ENCODE measurements at places on chromosomes 12 and 14.
A peak's percentile ranks its signal among the peaks of the same experiment; 100 is the strongest.

DNA sequence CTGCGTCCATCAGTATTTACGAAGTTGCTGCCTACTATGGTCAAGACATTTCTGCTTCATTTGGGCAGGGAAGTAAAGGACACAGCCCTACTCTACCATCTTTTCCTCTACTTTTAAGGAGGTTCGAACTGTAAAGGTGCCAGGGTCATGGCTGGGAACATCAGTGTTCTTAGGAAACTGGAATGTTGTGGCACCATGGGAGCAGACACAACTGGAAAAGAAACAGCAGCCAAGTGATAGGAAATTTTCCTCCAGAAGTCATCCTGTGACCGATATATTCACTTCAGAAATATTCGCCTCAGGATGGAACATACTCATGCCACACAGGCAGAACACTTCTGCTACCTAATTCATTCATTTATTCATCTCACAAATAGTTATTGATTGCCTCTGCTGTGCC lies 104.4 kb downstream of the ETV6 start:
- DNase-seq: no peak

DNA sequence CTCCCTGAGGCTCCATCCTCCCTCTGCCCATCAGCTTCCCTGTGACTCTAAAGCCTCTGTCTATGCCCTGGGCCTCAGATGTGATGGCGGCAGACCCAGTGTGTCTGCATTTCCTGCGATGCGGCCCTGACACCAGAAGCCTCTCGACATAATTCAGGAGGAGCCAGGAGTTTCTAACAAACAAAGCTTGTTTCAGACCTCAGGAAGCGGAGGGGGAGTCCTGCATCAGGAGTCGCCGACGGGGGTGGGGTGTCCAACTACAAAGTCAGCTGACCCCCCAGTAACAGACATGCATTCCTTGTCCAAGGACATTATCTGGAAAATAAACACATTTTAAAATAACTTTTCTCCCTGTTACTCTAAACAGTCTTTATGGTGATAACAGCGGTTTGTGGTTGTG lies 167.5 kb downstream of the DPF3 start:
- no peak for DNase-seq

DNA sequence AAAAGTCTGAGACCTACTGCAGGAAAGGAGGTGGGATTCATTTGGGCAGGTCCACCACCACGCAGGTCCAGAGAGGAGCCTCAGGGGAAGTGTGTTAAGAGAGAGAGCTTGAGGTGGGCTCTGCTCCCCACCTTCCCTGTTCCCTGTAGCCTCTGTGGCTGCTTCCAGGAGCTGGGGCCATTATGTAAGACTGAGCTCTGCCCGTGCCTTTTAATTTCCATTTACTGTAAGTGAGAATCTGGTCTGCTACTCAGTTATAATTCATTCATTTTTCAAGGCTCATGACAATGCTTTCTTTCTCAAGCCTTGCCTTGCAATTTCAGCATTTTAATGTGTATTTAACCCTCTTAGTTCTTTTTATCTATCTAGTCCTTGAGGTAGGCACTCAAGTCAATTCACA lies 8.3 kb downstream of the SLC4A8 start:
- DNase-seq: no peak

DNA sequence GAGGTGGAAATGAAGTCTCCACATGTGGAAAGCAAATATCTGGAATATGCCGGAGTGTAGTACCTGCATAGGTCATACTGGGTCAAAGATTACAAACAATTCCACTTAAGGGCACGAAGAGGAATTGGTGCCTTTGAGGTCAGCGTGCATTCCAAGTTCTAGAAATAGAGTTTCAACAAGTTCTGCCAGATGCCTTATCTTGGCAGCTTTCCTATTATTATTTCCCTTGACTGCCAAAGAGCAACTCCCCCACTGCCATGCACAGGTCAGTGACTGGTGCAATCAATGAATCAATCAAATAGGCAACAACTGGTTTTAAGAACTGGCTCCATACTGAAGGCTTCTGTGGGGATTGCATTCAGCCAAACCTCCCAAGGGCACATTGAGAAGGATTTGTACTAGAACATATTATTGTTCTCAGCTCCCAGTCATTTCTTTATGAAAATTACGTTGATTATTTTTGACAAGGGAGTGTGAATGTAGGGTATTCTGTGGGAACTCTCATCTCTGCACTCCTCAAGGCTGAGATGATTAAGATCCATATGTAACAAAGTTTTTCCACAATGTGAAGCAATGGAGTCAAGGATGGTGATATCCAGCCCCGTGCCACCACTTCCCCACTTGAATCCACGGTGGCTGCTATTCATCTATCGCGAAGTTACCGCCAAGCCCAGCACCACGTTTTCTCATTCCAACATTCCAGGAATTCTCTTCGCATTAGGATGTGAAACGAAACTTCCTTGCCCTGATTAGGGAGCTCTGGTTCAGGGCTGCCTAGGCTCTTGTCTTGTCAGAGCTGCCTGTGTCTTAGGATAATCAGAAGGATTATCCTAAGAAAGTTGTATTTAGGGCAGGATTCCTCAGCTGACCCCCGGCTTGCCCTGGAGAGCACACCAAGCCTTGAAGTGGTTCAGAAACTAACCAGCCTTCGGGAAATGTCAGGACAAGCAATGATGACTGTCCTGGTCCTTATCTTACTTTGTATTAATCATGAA lies 115.1 kb upstream of the PCED1B start:
- no peak for DNase-seq

DNA sequence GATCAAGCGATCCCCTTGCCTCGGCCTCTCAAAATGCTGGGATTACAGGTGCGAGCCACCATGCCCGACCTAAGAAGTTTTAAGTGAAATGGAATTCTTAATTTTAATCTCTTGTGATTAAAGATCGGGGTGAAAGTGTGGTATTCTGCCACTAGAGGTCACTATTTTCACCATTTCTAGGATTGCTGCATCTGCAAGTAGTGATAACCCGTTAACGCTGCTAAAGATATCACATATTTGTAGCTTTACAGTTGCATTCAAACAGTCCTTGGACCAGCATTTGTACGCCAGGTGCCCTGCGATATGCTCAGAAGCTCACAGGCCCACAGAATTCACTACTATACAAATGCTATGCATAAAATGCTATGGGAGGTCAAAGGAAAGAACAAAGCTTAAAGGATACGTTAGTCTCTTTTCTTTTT lies 19.3 kb downstream of the CCDC62 start:
- DNase-seq: no peak

DNA sequence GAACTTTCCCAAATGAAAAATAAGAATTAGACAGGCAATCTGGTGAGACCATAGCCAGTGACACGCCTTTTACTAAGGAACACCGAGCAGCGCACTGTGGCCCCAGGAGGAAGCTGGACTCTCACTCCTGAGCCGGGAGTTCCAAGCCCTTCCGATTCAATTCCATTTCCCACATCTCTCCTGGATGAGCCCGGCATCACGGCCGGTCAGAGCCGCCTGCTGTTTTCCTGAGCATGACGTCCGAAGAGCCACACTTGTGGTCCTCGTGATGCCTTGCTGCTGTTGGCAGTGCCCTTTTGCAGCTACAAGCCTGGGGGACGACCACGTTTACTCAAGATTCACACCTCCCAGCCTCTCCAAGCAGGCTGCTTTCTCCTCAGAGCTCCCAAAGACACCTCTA lies 40.8 kb downstream of the FBXL14 start:
- DNase-seq: no peak

GRCh38 chr14:106778986-106779385 lies 1252.6 kb downstream of the TMEM121 start:
- no peak for DNase-seq

DNA sequence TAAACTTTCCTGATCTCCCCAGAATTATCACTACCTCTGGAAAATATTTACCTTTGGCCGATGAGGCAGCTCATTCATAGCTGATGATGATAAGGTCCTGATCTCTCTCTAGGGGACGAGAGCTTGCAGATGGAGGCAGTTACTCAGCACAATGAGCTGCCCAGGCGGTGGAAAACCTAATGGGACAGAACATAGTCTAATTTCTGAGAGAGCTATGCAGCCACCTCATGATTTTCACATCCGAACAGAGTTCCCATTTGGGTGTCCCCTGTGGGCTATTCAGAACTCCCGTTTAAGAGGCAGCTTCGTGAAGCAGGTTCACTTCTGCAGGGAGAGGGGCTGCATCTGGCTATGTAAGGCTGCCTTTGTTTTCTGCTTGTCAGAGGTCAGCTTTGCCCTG lies 724.6 kb upstream of the TMEM132C start:
- DNase-seq: no peak

DNA sequence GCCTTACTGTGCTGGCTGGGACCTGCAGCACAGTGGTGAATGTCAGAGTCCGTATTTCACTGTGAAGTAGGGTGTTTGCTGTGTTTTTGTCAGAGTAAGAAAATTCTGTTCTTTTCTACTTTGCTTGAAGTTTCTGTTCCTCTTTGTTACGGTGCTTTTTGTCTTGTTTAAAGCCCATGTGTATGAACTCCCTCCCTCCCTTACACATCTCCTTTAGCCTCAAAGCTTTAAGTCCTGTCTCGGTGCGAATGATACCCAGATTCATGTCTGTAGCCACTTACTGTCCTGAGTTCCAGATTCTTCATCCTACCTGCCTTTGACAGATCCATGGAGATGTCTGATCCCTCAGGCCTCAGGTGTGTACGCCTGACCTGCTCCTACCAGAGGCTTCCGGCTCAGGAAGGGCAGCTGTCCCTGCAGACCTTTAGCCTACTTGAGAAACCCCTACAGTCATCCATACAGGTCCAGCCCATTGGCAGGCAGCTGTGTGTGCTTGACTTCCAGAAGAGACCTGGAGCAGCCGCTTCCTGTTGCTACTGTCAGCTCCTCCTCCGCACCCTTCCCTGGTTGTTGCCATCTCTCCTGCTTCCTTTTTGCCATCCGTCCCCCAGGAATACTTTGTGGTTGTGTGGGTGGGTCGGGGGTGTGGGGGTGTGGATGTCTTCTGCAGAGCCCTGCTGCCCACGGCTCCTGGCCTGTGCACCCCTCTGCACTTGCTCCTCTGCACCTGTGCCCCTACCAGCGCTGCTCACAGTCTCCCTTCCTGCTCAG lies 72.9 kb downstream of the DDX51 start:
- DNase-seq: no peak

GRCh38 chr12:55703901-55704761 lies 3.6 kb downstream of the ITGA7 start:
- DNase-seq: no peak

DNA sequence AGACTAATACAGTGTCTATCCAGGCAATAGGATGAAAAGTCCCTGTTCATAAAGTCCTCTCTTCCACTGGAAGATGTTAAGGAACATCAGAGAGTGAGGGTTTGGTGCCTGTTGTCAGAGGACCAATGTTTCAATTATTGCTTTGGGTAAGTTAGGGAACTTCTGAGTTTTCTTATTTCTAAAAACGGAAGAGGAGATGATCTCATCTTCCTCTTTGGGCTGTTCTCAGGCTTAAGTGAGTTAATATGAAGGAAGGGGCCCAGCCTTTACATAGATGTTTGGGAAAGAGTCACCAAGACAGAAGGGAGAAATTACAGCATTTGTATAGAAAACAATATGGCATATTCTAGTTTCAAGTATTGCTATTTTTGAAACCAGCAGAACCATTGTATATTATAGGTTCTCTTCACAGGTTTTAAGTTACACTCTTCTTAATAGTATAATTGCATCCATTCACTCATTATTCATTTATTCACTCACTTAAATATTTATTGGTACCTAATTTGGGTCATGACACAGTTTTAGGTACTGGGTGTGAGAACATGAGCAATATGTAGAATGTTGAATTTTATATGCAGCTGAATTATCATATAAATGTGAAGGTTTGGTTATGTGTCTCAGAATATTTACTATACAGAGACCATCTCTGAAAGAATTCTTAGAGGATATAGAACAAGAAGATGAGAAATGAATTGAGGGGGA lies 68.5 kb upstream of the LRIG3 start:
- DNase-seq: no peak

DNA sequence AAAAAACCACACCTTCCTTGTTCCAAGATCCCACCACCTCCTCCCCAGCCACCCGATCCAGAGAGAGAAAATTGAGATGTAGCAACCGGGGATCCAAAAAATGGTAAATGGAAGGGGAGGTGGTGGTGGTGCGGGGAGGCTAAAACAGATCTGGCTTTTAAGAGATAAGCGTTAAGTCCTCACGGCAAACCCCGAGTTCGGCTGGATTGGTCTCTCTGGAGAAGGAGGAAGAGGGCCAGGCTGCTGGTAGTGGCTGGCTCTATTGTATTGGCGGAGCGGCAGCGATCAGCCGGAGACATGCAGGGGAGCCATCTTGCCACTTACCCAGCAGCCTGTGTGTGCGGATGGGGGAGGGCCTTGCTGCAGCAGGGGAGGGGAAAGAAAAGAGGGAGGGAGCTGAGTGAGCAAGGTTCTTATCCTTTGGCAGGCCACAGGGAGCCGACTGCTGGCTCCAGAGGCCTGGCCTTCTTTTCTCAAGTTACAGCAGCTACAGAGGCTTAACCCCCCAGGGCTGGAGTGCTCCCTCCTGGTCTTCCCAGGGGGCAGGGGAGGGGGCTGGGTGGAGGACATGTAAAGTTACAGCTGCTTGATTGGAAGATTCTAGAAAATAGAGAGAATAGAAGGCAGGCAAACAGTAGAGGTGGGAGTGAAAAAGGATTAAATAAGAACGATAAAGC lies 14.1 kb upstream of the CDH24 start:
- peak; percentile 62 for DNase-seq

- DNase-seq: no peak
Measured at GRCh38 chr12:91367234-91367849, 184.7 kb upstream of the DCN start.

- no peak for DNase-seq
Measured at GRCh38 chr14:62662811-62663455, 382.3 kb downstream of the KCNH5 start.

GRCh38 chr14:88682495-88683114 lies 110.1 kb downstream of the EML5 start:
- no peak for DNase-seq

DNA sequence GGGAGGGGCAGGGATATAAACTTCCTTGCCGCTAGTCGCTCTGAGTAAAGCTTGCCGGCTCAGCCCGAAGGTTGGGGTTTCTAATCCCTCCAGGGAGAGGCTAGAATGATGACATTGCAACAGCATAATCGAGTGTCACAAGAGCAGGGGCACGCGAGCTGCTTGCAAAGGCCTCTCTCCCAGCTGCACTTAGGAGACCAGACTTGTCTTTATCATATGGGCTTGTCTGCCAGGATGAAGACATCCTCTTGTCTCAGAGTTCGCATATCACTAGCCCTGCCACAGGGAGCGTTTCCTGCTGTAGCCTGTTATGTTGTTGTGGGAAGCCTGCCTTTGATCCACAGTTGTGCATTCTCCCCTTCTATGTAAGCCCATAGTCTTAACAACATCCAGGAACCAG lies 180.0 kb downstream of the ESR2 start:
- DNase-seq: no peak

DNA sequence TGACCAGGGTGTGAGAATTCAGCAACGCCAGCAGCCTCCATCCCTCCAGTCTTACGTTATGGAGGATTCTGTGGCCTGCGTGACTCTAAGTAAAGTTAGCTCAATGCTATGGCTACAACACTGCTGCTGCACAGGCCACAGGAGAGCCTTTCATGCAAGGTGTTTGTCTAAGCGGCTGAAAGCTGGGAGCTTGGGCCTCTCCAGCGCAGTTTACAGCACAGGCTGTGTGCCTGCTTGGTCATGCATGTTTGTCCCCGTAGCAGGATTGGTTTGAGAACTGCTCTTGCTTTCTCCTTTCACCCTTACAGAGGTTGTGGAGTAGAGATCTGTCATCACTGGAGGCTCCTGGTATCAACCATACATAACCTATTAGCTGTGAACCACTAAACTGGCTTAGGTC lies 113.1 kb upstream of the TMCC3 start:
- DNase-seq: no peak
